ENCODE measurements at places on chromosomes 1 and 21. TPM values are rescaled to one million over a fixed set of nuclear protein-coding genes. Genes with fewer than 3 reads are reported as not detected.

Gene AMPD1
- total RNA-seq, result 0.86 TPM

Gene HORMAD1
- 7.5 TPM for total RNA-seq

Gene GPR25
- 0.89 TPM for total RNA-seq

Gene TTC24
- total RNA-seq, result 3.7 TPM

Gene LCE1E
- not detected for total RNA-seq

Gene FCRL4
- total RNA-seq, result 1.5 TPM

Gene LRRC53
- total RNA-seq, result not detected

Gene DCAF6
- total RNA-seq, result 48.1 TPM

DNA sequence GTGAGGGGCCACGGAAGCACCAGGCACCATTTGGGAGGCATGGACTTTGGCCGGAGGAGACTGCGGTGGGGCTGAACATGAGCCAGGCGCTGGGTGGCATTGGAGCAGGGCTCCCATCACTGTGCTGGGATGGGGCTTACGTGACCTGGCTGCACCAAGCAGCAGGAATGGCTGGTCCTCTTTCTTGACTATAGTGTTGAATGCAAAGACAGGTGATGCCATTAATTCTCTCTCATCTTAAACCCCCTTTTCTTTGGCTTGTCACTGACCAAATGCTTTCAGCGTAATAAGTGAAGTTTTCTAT is 447.9 kb downstream of the CAMTA1 start:
- DNase-seq, result no peak

- DNase-seq, result no peak
These were observed 61.1 kb upstream of the GADD45A start for GRCh38 chr1:67623906-67624305.

DNA sequence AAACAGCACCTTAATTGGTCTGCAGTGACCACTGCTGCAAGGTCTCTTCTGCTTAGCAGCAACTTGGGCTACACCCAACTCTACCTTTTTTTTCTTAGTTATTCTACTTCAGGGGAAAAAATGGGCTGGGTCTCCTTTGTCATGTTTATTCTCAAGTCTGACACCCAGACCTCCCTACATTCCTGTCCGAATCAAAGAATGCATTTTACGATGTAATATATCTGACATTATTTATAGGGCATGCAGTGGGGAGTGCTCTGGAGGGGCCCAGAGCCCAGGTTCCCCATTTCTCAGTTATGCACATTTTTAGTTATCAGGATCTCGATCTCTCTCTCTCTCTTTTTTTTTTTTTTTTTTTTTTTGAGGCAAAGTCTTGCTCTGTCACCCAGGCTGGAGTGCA is 50.5 kb downstream of the OPTC start:
- no peak for DNase-seq

GRCh38 chr1:68976916-68977610 is 480.2 kb upstream of the DEPDC1 start:
- no peak for DNase-seq

- DNase-seq, result no peak
These were observed 90.5 kb downstream of the SPATA17 start for GRCh38 chr1:217721692-217722091.

GRCh38 chr1:153345187-153346076 is 3.2 kb downstream of the PGLYRP4 start:
- DNase-seq, result no peak

- DNase-seq, result no peak
These were observed 650.0 kb downstream of the SMYD3 start for GRCh38 chr1:245856944-245857531.

DNA sequence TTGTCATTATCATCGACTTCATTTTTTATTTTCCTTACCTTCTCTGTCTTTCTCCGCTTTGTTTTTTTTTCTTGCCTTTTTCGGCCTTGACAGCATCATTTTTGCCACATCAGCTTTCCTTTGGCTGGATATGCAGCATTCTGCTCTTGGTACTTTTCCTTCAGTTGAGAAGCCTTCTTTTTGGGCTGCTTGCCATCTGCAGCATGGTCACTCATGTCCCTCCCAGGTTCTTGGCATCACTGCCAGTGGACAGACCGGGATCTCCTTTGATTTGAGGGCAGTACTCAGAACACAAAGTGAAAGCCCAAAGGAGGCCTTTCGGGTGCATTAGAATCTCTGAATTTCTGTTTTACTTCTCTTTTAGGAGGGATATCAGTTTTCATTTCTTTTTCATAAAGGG is 3.7 kb upstream of the PARP1 start:
- no peak for DNase-seq

- DNase-seq, result no peak
These were observed 66.3 kb downstream of the C1orf185 start for GRCh38 chr1:51168266-51168845.

DNA sequence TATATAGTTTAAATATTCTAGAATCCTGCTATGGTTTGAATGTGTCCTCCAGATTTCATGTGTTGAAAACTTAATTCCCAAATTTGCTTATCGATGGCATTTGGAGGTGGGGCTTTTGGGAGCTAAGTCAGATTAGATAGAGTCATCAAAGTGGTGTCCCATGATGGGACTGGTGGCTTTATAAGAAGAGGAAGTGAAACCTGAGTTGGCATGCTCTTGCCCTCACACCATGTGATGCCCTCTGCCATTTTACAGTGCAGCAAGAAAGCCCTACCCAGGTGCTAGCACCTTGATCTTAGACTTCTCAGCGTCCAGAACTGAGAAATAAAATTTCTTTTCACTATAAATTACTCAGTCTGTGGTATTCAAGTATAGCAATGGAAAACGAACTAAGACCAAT is 111.3 kb downstream of the TGFB2 start:
- no peak for DNase-seq

- DNase-seq, result no peak
These were observed 20.7 kb downstream of the CD1B start for GRCh38 chr1:158310623-158311022.

DNA sequence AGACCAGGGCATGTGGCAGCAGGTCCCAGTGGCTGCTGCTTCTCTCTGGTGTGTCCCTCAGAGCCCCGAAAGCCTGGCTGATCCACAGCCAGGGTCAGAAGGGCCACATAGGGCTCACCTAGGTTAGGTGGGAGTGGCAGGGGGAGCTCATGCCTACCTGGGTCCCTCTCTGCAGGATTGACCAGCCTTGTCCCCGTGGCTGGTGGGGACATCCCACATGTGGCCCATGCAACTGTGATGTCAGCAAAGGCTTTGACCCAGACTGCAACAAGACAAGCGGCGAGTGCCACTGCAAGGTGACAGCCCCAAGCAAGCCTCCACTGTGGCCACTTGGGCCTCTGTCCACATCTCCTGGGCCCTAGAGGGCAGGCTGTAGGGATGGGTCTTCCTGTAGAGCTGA is 15.7 kb downstream of the CELSR2 start:
- no peak for DNase-seq

- no peak for DNase-seq
These were observed 30.5 kb downstream of the PIGK start for GRCh38 chr1:77188770-77189169.

GRCh38 chr1:85244271-85245061 is 15.0 kb downstream of the C1orf52 start:
- DNase-seq, result no peak

DNA sequence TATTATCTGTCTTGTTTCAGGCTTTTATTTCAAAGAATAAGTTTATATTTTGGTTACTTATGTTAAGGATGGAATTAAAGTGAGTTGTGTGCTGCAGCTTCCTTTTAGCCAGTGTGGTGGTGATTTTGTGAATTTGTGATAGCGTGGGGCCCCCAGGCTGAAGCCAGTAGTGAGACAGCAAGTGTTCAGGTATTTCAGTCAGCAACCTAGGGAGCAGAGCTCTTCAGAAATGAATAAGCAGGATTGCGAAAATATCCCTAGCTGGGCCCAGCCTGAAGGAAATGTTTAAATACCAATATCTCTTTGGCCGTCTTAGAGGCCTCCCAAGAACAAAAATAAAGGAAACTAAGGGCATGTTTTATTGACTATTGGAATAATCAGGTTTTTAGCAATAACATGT is 150.8 kb upstream of the C1orf105 start:
- no peak for DNase-seq

DNA sequence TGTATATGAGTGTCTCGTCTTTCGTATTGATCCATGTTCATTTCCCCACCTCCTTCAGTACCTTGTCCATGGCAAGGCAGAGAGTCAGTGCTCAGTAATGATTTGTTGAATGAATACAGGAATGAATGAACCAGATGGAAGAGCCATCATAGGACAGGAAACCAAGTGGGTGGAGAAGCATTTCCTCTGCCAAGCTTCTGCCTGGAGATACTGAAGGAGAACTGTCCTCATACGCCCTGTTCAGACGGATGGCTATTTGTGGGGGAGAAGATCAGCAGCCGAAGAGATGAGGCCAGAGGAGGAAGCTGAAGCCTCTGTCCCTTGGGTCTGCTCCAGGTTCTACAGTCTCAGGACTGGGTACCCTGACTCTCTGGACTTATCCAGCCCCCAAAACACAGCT is 5.8 kb downstream of the FAM43B start:
- no peak for DNase-seq

GRCh38 chr1:167413328-167413727 is 105.0 kb downstream of the CD247 start:
- no peak for DNase-seq

DNA sequence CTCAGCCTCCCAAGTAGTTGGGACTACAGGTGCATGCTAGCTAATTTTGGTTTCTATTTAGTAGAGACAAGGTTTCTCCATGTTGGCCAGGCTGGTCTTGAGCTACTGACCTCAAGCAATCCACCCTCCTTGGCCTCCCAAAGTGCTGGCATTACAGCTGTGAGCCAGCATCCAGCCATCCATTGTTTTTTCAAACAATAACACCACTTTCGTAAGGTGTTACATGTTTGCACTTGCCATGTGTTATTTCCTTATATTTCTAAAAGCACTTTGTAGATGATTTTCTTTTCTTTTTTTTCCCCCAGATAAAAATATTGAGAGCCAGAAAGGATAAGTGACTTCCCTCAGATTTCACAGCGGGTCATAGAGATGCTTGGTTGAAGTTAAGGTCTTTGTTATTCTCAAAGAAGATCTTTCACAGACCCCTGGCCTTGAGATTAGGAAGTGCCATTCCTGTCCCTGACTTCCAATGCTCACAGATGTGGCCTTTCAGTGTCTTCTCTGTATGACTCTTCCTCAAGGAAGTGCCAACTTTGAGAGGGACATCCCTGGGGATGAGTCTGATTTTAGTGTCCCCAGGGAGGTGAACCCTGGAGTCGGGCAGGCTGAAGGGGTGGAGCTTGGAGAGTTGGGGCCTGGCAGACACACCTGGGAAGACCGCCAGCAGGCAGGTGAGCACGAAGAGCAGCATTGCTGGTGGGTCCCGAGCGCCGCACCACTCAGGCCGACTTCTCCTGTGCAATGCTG is 6.3 kb downstream of the PIGR start:
- no peak for DNase-seq

- DNase-seq, result no peak
These were observed 19.4 kb downstream of the FYB2 start for GRCh38 chr1:56799605-56800400.

DNA sequence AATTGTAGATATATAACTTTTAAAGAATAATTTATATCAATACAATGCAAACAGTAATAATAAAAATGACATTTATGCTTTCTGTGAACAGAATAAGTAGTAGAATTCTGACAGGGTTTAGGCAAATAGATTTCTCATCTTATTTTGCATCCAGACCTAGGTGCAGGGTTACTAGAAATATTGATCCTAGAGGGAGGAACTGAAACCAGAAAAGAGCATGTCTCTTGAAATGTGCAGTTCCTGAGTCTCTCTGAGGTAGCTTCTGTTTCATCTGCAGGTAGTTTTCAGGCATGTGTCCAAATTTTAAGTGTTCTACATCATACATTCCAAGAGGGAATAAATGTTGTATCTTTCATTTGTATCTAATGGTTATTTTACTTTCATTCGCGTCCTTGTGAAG is 631.9 kb upstream of the ADGRL4 start:
- no peak for DNase-seq

DNA sequence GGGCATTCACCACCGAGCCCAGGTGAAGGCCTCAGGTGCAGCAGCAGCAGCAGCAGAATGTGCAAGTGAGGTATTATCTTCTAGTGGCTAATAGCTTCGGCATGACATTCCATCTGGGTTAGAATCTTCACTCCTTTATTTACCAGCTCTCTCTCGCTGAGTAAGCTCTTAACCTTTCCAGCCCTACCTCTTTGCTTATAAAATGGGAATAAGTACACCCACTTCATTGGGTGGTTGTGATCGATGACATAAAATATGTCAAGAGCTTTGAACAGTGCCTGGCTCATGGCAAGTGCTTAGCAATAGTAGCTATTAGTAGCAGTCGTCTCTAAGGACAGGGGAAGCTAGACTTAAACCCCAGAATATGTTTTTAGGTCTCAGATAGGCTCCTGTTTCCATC is 149.5 kb downstream of the NOS1AP start:
- DNase-seq, result no peak

DNA sequence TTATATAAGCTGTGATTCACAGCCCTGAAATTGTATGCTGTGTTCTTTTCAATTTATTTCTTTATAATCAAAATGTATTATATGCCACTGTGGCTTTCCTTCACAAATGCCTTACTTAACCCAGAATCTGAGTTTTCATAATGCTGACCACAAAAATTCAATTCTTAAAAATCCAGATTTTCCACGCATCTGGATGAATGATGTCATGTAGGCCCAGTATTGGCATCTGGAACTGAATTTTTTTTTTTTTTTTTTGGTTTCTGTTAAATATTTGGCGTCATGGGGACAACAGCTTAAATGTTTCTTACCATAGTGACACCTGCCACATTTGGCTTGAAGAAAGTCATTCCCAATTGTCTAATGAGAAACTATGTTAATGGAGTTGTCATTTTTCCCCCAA is 296.8 kb downstream of the TM2D1 start:
- no peak for DNase-seq

DNA sequence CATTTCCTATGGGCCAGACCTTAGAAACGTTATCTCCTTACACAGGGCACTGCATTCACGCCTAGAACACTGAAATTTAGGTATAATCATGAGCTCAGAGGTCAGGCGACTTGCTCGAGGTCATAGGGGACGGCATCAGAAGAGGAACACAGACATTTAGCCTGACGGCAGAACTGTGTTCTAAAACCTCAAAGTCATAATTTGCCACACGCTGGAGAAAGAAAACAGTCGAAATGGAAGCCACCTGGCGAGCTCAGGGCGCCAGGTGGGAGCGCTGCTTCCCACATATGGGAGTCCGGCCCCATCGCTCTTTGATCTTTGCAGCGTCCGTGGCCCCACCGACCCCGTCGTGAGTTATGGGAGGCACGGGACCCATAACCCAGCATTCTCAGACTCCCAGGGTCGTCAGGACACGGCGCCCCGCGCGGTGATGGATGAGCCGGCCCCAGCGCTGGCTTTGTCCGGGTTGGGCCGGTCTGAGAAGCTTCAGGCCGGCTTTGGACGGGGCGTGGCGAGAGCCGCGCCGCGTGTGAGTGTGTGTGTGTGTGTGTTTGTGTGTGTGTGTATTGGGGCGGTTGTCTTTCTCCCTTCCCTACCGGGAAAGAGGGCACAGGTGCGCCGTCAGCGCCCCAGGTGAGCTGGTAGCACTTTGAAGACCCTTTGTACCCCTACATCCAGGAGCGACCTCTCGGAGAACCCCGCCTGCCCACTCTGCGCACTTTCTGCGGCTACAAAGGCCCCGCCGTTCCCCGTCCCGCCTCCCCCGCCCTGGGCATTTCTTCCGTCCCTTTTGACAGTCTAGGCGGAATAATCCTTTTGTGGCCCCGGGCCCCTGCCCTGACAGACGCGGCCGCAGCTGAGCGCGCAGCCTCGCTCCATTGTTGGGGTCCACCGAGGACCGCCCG is 861 bp upstream of the DRAXIN start:
- DNase-seq, result no peak

- no peak for DNase-seq
These were observed 511.6 kb downstream of the KIF26B start for GRCh38 chr1:245666412-245666811.

All from spleen (tissue), 13 donors.